ENCODE measurements at places on chromosomes 12 and 14.
A peak's percentile ranks its signal among the peaks of the same experiment; 100 is the strongest.

DNA sequence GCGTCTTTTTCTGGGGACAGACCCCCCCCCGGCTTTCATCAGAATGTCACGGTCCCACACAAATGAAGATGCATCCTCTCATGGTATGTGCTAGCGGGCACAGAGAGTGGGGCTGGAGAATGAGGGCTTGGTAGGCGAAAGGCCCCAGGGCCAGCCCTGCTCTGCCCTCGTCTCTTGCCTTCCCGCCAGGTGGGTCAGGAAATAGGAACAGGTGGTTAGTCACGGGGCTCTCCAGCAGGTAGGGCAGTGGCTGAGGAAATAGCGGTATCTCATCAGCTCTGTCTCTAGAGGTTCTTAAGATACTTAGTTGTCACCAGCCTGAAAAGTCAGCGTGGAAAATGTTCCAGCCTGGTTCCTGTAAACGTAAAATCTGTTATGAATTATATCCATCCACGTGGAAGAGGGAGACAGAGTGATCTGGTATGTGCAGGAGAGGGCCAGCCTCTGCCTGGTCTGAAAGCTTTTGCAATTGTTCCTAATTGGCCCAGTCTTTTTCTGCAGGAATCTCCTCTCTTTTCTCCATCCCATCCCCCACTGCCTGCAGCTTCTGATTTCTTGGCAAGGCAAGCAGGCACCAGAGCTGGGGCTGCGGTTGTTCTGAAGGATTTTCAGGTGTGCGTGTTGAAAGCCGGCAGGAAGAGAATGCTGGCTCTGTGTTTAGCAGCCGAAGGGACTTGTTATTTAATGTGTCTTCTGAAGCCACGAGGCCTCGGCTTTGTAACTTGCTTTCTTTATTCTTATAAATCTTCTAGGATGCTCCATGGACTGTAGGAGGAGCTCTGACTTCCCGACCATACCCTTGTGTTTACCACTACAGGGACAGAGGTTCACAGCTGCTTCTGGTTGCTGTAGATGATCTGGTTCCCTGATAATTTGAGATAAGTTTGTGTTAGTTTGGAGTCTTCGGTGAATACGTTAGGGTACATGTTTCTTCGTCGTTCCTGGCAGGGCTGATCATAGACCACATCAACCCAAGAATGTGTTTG lies 131.1 kb downstream of the CACNA1C start:
- DNase-seq = no peak

- DNase-seq = no peak
These were observed 22.3 kb upstream of the SPTLC2 start for GRCh38 chr14:77638771-77639171.

DNA sequence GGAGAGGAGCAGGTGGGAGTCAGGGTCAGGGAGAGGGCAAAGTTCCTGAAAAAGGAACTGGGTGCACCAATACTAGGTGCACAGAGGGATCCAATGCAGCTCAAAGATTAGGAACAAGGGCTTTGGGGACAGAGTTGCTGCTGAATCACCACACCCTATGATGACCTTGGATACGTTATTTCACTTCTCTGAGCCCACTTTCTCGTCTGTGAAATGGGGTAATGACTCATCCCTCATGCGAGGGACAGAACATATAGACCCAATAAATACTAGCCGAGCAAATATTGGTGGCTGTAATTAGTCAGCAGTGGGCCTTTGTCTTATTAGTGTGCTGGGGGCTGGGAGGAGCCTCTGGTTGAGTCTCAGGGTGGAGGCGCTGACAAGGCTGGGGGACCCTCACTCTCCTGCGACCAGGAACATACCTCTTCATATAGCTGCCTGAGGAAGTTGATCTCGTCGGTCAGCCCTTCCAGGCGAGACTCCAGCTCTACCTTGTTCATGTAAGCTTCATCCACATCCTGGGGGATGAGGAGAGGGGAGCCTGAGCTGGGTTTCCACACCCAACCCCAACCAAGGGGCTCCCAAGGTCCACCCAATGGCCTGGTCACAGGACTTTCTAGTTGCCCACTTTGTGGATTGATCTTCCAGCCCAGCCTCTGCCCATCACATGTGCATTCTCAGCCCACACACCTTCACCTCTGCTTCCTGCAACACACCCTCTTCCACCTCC lies 4.5 kb downstream of the KRT8 start:
- DNase-seq = no peak

- peak; percentile 90 for DNase-seq
These were observed 182.7 kb downstream of the KICS2 start for GRCh38 chr12:64039281-64039871.

DNA sequence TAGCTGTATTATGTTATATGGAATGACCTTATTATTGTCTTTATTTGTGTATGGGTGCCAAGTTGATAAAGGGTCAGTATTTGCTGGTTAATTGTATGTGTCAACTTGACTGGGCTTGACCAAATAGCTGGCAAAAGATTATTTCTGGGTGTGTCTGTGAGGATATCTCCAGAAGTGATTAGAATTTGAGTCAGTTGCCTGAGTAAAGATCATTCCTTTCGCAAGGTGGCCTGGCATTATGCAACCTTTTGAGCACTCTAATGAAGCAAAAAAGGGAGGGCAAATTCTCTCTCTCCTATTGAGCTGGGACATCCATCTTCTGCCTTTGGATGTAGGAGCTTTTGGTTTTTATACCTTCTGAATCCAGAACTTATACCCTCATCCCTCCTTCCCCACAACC lies 82.2 kb downstream of the ATXN7L3B start:
- DNase-seq = no peak

DNA sequence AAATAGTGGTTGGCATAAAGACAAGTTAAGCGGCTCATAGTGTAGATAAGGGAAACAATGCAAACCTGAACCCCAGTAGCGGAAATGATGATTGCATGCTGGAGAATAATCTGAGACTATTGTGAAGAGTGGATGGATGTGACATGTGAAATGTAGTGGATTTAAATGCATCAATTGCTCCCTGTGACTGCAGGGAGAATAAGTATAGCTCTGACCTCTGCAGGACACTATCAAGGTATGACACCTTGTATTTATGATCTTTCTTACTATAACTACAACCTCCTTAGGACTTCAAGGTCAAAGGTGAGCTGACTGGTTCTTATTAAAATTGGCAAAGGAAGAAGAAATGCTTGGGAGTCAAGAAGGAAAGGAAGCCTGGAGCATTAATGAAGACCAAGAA lies 285.6 kb downstream of the GRIN2B start:
- DNase-seq = no peak

- DNase-seq = no peak
These were observed 21.4 kb downstream of the CCDC62 start for GRCh38 chr12:122795807-122796206.

GRCh38 chr12:93005928-93006392 lies 76.9 kb upstream of the EEA1 start:
- DNase-seq = no peak

DNA sequence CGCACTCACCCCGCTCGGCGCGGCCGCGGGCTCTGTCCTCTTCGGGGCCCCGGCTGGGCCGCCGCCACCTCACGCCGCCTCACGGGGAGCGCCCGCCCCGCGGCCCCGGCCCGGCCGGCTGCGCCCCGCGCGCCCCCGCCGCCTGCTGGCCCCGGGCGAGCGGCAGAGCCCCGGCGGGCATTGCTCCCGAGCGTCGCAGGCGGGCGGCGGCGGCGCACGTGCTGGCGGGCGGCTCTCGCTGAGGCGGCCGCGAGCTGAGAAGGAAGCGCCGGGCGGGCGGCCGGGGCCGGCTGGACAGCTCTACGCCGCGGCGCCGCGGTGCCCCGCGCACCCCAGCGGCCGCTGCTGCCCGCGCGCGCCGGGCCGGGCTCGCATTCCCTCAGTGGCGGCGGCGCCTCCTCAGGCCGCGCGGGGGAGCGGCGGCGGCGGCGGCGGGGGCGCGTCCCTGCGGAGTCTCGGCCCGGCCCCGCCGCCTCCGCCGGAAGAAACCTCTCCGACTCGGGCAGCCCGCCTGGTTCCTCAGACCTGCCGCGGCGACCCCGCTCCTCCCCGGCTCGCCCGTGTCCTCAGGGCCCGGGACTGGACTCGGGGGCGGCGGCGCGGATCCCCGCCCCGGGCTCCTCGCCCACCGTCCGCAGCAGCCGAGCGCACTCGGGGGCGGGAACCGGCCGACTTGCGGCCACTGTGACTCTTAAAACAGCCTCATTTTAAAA lies at the start of gene PITPNM2:
Gene PITPNM2 (minus strand): TSS at position 347 of the 713 bp plus-strand sequence. CDS start 116,500 bp downstream, outside the sequence.
- DNase-seq = peak; percentile 23

GRCh38 chr12:110575326-110575725 lies 7.8 kb downstream of the PPTC7 start:
- DNase-seq = no peak

DNA sequence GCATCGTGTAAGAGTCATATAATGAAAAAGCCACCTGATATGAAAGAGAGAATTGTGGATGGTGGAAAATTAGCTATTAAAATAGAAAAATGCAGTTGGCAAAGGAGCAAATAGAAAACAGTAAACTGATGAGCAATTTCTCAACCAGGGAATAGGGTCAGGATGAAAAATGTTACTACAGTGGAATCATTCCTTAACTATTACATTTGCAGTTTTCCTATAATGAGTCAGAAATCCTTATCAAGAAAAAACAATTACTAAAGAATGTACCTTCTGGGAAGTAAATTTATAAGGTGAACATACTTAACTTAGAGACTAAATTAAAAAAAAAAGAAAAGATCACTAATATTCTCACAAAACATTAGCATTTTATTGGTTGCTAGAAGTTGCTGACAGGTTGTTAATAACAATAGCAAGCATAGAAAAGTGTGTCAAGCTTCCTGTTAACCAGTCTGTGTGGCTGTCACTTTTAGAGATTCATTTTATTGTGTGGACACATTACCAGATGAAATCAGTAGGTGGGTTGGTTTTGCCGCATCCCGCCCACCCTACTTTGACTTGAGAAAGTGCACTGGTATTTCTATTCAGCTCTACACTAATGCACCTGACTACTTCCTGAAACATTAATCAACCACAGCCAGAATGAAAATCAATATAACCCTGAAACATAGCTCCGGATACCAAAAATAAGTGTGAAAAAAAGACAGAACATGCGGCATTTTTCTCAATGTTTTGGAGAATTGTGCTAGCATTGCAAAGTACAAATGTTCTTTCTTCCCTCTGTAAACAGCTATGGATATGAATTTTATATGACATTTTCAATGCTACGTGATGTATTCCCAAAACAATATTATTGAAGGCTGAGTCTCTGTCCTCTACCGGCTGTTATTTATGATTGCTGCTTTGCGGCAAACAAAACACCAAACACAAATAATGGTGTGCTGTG lies 576.7 kb downstream of the SLC16A7 start:
- no peak for DNase-seq

- no peak for DNase-seq
These were observed 46.1 kb downstream of the FANCM start for GRCh38 chr14:45181806-45182205.

DNA sequence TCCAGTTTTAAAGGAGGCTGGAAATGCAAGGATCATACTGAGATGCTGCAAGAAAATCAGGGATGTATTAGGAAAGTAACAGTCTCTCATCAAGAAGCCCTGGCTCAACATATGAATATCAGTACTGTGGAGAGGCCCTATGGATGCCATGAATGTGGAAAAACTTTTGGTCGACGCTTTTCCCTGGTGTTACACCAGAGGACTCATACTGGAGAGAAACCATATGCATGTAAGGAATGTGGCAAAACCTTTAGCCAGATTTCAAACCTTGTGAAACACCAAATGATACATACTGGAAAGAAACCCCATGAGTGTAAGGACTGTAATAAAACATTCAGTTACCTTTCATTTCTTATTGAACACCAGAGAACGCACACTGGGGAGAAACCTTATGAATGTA lies 24.5 kb downstream of the ZNF891 start:
- DNase-seq = no peak

DNA sequence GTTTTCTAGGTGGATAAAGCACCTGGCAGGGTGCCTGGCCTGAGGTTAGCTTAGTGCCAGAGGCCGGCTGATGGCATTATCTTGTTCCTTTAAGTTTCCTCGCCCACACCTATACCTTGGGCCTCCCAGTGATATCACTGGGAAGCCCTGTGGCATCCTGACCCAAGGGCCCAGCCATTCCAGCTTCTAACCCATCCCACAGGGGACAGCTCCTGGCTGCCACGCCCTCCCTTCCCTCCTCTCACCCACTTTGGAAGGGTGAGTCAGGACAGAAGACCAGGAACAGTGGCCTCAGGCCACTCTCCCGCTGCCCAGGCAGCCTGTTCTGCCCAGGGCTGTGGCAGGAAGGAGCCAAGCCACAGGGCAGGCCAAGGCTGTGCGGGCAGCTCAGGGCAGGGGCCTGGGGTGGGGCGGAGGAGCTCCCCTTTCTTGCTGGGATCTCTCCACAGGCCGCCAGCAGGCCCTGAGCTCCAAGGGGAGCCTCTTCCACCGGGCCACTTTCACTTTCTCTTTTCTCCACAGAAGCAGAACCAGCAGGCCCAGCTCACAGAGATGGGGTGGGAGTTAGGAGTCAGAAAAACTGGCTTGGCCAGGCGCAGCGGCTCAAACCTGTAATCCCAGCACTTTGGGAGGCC lies 75.1 kb downstream of the IRF2BPL start:
- DNase-seq = no peak

- peak; percentile 42 for DNase-seq
These were observed 3.2 kb downstream of the THTPA start for GRCh38 chr14:23559010-23559925.

DNA sequence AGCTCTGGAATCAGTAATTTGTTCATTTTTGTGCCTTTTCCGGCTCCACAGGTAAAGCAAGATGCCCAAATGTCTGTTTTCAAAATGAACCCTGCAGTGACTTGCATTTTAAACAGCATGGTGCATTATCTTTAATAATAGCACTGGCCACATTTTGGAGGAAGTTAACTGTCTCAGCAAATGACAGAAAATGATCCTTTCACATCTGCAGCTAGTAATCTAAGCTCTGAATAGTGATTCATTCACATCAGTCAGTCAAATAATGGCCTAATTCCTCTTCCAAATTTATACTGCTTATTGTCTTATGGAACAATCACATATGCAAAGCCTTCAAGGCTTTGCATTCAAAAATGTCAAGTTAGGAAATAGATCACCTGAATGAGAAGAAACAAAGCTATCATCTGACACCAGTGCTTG lies 75.6 kb downstream of the PPM1H start:
- DNase-seq = no peak

DNA sequence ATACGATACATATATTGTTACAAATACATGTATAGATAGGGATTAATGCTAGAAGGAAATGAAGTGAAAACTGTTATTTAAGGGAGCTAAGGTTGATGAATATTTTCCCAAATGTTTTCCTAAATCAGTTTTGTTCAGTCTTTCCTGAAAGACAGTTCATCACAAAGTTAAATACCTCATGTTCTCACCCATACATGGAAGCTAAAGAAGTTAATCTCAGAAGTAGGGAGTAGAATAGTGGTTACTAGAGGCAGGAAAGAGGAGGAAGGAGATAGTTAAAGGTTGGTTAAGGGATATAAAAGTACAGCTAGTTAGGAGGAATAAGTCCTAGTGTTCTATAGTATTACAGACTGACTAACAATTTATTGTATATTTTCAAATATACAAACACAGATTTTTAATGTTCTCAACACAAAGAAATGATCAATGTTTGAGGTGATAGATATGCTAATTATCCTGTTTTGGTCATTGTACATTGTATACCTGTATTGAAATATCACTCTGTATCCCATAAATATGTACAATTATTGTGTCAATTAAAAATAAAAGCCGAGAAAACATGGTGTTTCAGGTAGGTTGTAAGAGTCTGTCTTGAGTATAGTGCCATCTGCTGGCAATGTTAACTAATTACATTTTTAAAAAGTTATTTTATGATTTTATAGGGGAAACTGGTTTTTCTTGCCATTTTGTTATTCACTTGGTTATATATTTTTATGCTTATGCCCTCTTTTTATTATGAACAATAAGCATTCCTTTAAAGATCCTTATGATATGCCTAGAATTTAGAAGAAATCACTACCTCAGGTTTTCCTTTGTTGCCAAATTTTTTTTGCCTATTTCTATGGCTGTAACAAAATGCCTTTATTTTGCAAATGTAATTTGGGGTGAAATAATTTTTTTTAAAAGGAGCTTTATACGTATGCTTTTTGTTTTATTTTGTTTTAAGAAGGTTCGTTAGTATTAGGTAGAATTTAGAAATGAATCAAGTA lies 26.9 kb downstream of the ZDHHC17 start:
- DNase-seq = peak; percentile 8

All from NCI-H1092 treated with DMSO at 0.1 percent for 48 hours (cell line).